ENCODE measurements at places on chromosomes 11 and 22. TPM values are rescaled to one million over a fixed set of nuclear protein-coding genes. Genes with fewer than 3 reads are reported as not detected.

DNA sequence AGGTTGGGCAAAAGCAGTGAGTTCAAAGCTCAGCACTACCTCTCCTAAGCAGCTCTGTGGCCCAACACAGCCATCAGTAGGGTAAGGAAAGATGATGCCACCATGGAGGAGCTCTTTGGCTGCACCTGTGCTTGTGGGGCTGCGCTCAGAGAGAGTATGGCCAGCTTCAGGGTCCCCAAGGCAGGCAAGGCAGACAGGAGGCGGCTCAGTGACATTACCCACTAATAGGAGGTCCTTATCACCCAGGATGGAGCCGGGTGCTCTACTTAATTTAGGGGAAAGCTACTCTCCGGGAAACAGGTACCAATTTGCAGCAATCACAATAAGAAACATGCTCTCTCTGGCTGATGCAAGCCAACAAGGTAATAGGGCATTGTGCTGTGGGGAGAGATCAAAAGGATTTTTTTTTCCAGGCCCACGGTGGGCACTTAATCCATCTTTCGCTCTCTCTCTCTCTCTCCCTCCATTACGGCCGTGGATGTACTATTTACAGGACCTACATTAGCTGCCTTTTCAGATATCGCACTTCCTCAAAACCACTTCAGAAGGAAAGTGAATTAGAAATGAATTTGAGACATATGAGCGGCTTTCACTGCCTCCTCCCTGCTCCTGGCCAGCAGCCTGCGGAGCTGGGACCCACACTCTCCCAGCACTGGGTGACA is 446.3 kb downstream of the SOX6 start:
- no peak for DNase-seq
- no peaks in the 10 kb centered on the region for H3K27me3 ChIP-seq
- peaks cover 5% of the 10 kb centered on the region for H3K4me1 ChIP-seq
- no peak overlapping the region for H3K27ac ChIP-seq

The MRGPRX1 gene
- not detected for total RNA-seq

DNA sequence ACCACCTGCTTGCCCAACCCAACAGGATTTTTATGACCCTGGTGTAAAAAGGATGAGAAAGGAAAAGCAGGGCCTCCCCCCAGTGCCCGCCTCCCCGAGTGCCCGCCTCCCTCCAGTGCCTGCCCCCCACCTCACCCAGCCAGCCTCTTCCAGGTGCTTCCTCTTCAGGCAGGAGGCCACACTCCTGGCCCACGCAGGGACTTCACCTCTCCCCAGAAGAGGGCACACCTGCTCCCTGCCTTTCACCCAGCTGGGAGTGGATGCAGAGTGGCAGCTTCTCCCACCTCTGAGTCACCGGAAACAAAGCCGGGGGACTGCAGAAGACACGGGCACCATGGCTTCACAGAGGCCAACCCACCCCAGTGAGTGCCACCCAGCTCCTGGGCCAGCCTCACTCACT is 16.1 kb downstream of the CPT1A start:
- H3K27ac ChIP-seq, result no peak overlapping the region
- peak; percentile 73 for DNase-seq
- peaks cover 11% of the 10 kb centered on the region for H3K36me3 ChIP-seq
- peaks cover 31% of the 10 kb centered on the region for H3K4me1 ChIP-seq
- H3K27me3 ChIP-seq, result no peaks in the 10 kb centered on the region

The NAV2 gene
- 44.8 TPM for total RNA-seq
